ENCODE measurements at places on chromosomes 7 and 10. TPM values are rescaled to one million over a fixed set of nuclear protein-coding genes. Genes with fewer than 3 reads are reported as not detected.
A peak's percentile ranks its signal among the peaks of the same experiment; 100 is the strongest.

DNA sequence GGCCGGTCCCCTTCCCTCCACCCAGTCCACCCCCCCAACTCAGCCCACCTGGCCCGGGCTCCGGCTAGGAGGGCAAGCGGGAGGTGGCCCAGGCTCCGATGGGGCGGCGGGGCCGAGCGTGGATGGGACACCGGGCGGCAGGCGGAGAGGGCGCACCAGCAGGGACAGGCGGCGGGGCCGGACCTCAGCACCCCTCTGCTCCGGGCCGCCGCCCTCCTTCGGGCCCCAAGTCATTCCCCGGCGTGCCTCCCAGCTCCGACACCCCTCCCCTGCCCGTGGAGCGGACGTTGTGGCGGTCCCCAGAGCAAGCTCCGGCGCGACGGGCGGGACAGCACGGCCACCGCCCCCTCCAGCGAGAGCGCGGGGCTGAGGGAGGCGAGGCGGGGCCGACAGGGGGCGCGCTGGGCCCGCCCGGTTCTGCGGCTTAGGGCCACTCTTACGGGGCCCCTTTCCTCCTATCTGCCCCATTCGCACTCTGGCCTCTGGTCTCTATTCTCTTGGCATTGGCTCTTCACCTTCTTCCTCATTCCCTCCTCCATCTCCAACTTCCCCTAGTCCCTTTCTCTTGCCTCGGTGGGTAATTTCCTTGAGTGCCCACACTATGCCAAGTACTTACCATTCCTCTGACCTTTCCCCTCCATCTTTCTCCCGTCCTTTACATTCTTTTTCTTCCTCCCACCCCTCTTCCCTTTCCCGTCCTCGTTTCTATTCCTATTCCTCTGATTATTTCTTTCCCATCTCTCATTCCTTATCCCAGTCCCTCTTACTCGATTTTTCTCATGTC is 701 bp upstream of the GBX1 start:
- DNase-seq = no peak

DNA sequence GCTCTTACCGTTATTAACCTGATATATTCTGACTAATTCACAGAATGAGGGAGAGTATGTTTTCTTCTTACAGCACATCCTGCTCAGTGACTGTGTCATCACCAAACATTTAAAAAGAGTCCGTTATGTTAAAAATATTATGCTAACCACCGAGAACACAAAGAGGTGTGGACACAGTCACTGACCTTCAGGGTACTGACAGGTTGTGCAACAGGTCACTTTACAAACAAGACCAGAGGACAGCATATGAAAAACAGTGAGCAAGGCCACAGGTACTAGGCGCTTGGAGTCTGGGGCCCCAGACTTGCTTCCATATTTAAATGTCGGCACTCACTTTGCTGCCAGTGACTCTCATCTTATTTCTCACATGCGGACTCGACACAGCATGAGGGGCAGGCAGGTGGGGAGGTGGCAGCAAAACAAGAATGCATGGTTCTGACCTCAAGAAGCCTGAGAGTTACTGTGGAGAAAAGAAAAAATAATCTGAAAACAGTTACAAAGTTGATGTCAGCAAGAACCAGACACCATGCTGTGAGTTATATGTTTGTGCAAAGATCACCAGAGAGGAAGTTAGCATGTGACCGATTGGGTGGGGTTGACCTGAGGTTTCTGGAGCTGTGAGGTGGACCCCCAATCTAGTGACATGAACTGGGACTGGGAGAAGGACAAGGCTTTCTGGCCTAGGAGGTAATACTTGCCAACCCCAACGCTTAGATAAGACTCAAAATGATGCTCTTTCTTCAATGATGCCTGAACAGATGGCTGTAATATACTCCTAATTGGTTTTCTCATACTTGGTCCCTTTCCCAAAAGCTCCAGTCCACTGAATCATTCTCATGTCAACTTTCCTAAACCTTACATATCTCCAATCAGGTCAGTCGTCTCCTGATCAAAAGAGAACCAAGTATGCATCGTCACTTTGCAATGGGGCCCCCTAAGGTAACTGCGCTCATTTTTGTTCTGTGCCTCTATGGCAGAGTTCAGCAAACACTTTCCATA is 102.4 kb downstream of the HIPK2 start:
- no peak for DNase-seq

- DNase-seq = no peak
These were observed 191.0 kb downstream of the TNS3 start for GRCh38 chr7:47390914-47391313.

GRCh38 chr7:30349170-30349569 is 64.8 kb downstream of the ZNRF2 start:
- DNase-seq = no peak

GRCh38 chr10:131150126-131150525 is 161.4 kb downstream of the TCERG1L start:
- DNase-seq = no peak

Gene SLC18A3
- total RNA-seq = not detected

- DNase-seq = peak; percentile 59
These were observed 116.2 kb downstream of the CDH23 start for GRCh38 chr10:71512761-71513539.

GRCh38 chr10:70283445-70284399 is at the start of gene NPFFR1:
Gene NPFFR1, minus strand, starts transcription at chr10:70284004. Its CDS starts 328 bp downstream, at chr10:70283676.
- DNase-seq = no peak

All from mammary epithelial cell (primary cell).